ENCODE measurements at places on chromosomes 3 and 15. TPM values are rescaled to one million over a fixed set of nuclear protein-coding genes. Genes with fewer than 3 reads are reported as not detected.
A peak's percentile ranks its signal among the peaks of the same experiment; 100 is the strongest.

DNA sequence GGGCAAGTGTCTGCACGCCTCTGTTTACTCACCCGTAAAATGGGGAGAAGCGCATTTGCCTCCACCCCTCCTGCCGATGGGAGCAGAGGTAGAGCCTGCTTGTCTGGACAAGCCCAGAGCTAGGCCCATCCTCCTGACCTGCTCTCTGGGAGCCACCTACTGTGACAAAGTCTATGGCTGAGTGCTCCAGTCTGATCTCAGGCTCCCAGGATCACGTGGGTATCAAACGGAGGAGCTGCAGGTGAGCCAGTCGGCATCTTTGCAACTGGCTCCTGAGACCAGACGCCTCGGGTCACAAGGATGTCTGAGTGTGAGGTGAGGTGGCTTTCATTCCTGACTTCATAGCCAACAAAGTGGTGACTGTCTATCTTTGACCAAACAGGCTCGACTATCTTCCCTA lies 2.1 kb upstream of the ALDH1A3 start:
- no peak for DNase-seq

- DNase-seq: no peak
Observed at GRCh38 chr3:139728414-139728813, 50.6 kb upstream of the NMNAT3 start.

GRCh38 chr3:4898454-4899313 lies 80.6 kb upstream of the BHLHE40 start:
- no peak for DNase-seq

Gene IGSF10
- total RNA-seq: 3.1 TPM

DNA sequence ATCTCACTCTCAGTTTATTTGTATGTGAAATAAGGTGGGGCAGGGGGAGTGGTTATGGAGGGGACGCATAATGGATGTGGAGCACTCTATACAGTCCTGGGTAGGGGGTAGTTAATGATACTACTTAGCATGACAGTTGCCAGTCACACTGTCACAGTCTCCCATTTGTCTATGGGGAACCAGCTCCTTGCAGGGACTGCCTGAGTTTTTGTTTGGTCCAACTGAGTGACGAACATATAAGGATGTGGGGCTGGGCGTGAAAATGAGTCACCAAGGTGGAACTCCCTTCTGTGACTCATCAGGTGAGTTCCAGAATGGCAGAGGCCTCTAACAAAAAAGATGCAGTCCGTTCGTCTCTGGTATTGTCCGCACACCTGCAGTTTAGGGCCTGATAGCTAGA lies 235.3 kb upstream of the ST8SIA2 start:
- no peak for DNase-seq

Gene MESP2
- 0.27 TPM for total RNA-seq

- no peak for DNase-seq
Observed at GRCh38 chr3:124435467-124435866, 294.8 kb upstream of the UMPS start.

DNA sequence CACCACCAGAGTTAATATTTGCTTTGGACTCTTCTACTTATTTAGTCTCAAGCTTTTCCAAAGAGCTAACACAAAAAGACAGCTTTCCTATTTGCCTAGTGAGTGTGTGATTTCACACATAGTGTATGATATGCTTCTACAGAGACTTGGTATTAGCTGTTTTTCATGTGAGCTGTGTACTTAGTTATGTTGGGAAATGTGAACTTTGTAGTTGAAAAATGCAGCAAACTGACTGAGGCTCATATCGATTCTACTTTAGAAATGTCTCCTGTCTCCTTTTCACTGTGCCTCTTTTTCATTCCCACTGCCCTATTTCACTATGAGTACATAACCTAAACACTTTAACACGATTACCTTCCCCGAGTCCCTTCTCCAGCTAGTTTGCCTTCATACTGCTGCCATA lies 136.5 kb downstream of the ALCAM start:
- DNase-seq: no peak

DNA sequence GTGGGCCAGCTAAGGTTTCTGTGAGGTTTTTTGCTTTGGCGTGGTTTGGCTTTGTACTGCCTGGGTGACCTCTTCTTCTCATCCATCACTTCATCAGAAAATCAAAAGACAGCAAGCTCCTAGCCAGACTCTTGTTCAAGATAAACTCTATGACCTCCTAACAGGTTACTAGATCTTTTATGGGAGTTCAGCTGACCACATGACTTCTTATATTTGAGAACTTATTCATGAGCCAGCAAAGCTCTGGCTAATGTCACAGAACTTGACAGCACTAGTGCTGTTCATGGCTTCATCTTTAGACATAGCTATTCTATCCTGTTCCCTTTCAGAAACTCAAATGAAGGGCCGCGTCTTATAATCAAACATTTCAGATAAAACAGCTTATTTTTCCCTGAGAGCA lies 527.1 kb upstream of the GOLIM4 start:
- no peak for DNase-seq

DNA sequence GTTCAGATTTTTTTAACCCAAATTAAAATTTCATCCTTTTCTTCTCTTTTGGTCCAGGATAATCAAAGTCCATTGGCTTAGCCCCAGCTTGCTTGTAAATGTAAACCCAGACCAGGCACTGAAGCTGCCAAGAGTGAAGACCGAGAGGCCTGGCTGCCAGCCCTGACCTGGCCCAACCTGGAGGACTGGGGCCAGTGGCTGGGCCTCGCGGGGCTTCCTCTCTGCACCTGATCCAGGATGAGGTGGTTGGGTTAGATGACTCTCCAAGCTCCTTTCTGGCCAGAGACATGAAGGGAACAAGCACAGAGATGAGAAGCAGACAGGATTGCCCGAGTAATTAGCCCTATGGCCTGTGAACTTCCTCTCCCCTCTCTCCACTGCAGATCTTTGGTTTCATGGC lies 50.6 kb downstream of the CMTM6 start:
- no peak for DNase-seq

- DNase-seq: no peak
Observed at GRCh38 chr15:42163947-42164550, 7.6 kb upstream of the PLA2G4F start.

Gene STRIT1
- 11.7 TPM for total RNA-seq

Gene RPL39L
- 2.9 TPM for total RNA-seq

- no peak for DNase-seq
Observed at GRCh38 chr3:144362126-144362525, 390.5 kb downstream of the DIPK2A start.

Gene MUC20
- 4.7 TPM for total RNA-seq

Gene PLA2G4D
- not detected for total RNA-seq

DNA sequence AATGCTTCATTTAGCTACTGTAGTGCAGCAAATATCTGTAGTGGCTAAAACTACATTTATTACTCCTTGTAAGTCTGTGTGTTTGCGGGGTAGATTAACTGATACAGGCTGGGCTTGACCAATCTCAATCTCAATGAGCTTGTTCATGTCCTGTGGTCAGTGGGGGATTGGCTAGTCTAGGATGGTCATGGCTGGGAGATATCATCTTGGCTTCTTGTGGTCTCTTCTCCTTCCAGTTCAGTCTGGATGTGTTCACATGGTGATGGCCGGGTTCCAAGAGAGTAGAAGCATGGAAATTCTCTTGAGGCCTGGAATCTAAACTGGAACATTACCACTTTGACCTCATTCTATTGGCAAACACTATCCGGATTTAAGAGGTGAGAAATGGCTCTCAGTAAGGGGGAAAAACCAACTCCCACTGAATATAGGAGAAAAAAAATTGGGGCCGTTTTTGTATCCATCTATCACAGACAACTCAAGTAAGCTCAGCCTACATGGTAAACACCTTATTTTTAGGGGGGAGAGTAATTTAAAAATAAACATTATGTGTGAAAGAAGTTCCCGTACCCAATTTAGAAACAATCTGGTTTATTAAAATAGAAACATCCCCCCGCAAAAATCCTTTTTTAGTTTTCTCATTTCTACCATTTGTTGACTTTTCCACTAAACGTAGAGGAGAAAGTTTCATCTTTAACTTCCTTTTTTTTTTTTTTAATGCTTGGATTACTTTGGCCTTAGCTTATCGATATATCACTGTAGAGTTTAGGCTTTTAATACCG lies 284.9 kb upstream of the TBC1D5 start:
- DNase-seq: no peak

DNA sequence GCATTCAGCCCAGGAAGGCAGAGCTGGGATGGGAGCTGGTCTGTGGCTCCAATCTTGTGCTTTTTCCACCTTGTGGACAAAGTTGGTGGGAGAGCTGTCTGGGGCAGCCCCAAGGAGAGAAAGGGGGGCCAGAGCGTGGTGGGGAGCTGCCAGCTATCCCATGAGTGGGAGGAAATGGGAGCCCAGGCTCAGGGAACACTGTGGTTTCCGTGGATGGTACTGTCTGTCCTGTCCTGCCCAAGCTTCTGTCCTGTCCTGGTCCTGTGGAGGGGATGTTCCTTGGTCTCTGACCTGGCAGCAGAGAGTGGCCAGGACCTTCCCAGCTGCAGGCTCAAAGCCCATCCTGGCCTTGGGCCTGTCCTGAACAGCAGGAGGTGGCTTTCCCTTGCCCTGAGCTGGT lies 72.6 kb upstream of the SEC13 start:
- DNase-seq: no peak

- no peak for DNase-seq
Observed at GRCh38 chr3:23395115-23395514, 192.0 kb downstream of the UBE2E2 start.

Gene HEXA
- 58.9 TPM for total RNA-seq

DNA sequence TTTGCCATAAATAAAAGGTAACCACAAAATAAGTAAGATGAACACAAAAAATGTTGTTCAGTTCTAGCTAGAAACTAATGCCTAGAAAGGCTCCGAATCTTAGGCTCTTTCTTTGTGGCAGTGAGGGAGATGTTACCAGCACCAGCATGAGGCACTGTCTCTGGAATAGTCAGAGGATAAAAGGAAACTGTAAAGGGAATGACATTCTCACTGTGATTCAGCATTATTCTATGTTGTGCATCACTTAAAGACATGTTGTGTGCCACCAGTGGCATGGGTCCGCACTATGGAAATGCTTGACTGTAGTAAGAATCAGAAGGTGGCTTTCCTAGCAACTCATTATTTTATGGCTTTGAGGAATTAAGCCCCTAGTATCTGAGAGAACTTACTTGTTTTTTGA lies 70.8 kb downstream of the SEC22A start:
- no peak for DNase-seq

Gene PARP15
- total RNA-seq: 0.80 TPM

DNA sequence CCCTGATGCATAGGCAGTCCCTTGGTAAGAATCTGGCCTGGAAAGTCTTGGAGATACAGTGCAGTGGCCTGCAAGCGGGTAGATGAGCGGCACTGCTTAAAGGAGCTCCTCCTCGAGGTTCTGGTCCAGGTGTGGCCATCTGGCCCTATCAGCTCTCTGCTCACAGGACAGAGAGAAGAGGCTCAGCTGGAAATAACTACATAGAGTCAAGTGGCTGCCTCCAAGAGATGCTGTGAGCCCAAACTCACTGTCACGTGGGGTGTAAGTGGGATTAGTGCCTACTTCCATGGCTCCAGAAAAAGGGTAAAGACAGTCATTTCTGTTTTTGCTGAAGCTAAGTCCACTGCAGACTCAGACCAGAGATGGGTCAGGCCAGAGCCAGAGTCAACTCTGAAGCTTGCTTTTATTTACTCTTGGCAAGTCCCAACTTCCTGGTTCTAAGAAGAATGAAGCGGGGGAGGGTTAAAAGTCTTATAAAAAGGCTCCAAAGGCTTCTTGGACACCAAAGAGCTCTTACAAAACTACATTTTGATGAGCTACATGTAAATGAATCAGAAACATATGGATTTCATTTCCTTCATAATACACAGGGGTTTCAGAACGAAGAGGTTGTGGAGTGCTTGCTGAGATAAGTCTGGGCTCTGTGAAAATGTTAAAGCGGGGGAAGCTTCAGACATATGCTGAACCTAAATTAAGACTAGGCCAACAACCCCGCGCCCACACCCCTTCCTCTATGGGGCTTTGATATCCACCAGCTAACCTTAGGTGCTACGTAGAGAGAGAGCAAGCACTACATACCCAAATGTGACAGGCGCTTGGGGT lies 77.1 kb downstream of the PDZRN3 start:
- no peak for DNase-seq

- no peak for DNase-seq
Observed at GRCh38 chr15:59953392-59953883, 50.7 kb upstream of the FOXB1 start.

- no peak for DNase-seq
Observed at GRCh38 chr3:109927726-109928125, 590.4 kb upstream of the DPPA4 start.

- no peak for DNase-seq
Observed at GRCh38 chr3:57956119-57956832, 51.9 kb upstream of the FLNB start.

Gene DAZL
- not detected for total RNA-seq

GRCh38 chr15:91408476-91409076 lies 308.5 kb downstream of the SV2B start:
- peak; percentile 14 for DNase-seq

Data from left ventricle myocardium inferior (tissue), 1 donor.